ENCODE measurements at places on chromosomes 3 and 15. TPM values are rescaled to one million over a fixed set of nuclear protein-coding genes. Genes with fewer than 3 reads are reported as not detected.
A peak's percentile ranks its signal among the peaks of the same experiment; 100 is the strongest.

The IGSF10 gene
- total RNA-seq: 1.3 TPM

DNA sequence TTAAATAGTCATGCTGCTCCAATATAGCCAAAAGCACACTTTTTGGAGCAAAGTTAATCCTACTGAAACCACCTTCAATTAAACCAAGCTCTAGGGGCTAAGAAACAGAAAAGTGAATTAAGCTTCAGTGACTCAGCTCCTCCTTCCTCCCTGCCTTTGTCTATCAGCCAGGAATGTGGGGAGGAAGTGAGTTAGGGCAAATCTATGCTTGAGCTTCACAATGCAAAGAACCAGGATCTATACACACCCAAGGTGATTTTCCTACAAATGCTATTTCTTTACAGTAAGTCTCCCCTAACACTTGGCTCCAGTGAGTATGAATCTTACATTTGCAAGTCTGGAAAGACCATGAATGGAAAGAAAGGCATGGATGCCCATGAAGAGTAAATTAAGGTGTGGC is 212.1 kb downstream of the P3H2 start:
- DNase-seq: no peak

- peak; percentile 91 for DNase-seq
Observed at GRCh38 chr3:122975163-122975923, 52.2 kb downstream of the SEMA5B start.

GRCh38 chr3:141337523-141337854 is 30.8 kb upstream of the ZBTB38 start:
- no peak for DNase-seq

The SAXO2 gene
- under 0.01 TPM for total RNA-seq

GRCh38 chr3:155863072-155863784 is 7.2 kb upstream of the GMPS start:
- no peak for DNase-seq

DNA sequence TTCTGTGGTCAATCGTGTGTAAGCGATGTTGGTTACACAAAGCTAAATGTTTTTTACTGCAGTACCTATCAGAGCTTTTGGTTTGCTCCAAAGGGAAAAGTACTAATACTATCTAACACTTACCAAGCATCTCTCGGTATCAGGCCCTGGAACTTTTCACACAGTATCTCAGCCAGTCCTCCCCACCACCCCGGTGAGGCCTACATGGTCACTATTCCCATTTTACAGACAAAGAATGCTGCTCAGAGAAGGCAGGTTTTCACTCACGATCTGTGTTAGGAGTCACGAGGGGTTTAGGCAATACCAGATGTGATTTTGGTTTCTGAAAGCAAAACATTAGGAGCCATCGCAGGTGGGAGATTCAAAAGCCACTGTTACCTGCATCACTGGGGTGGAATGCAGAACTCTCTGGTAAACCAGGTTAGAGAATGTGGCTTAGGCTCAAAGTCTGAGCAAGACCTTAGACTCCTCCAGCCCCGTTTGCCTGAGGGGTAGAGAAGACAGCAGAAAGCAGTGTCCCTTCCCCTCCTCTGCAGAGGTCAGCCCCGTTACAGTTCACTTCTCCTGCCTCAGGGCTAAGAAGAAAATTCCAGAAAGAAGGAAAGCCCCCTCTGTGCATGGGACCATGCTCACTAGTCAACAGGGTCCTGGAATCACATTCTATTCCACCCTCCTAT is 57.2 kb downstream of the XXYLT1 start:
- DNase-seq: no peak

DNA sequence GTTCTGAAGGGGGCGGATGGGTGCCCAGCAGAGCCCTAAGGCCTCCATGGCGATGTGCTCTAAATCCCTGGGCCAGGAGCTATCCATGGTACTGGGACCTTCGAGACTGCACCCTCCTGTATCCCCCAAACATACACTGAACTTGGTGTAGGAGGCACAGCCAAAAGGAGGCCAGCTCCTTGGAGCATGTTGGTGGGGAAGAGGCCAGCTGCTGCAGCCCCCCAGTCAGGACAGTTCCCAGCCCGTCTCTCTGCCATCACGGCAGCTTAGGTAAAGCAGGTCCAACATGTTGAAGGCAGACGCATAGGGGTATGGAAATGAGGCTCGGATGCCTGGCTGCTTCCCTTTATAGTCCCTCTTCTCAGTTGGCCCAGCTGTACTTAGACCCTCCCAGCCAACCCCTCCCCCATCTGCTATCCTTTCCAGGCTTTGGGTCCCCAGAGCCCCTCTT is 1.8 kb downstream of the CAMKV start:
- DNase-seq: no peak

The PSTPIP1 gene
- total RNA-seq: 23.4 TPM

The RTP1 gene
- not detected for total RNA-seq

The STIMATE gene
- 13.2 TPM for total RNA-seq

GRCh38 chr15:81061490-81062253 is 60.9 kb downstream of the TLNRD1 start:
- no peak for DNase-seq

GRCh38 chr3:182027366-182027765 is 315.6 kb downstream of the SOX2 start:
- DNase-seq: no peak

DNA sequence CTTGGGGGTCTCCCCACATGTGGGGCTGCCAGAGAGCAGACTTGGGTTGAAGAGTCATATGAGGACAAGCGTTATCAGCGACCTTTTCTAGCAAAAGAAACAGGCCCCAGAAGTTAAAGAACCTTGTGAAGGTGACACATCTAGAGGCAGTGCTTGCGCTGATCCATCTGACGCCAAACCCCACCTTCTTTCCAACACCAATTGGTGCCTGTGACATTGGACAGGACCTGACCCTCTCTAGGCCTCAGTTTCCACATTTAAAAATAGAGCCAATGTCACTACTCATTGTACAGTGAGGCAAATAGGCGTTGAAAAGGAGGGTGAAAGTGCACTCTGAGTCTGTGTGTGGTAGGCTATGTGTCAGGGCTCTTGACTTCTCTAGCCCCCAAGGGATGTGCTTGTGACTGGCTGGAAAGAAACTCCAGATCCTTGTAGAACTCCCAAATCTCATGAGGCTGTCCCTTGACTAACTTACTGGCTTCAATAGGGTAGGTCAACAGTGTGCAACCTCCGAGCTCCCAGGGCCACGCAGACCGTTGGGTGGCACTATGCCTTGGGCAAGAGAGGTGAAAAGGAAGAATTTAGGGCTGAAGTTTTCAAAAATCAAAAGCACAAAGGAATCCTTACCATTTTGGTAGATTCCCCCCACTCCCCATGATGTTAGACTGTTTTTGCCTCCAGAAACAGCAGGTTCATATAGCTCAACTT is 666 bp upstream of the FAM219B start:
- no peak for DNase-seq

DNA sequence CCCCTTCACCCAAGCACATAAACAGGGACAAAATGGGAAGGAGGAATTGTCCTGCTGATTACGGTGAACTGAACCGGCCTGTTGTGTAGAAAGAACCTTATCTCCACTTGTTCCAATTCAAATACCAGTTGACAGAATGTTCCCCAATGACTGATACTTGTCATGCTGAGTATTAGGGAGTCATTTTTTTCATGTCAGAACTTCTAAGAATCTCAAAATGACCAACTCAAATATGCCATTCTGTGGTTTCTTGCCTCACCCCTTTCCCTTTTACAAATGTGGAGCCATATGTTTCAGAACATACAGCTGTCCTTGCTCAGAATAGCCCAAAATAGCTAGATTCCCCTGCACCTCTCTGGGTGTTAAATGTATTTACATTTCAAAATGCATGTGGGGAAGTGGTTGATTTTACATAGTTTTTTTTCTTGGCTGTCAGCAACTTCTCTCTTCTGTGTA is 405.9 kb upstream of the TBL1XR1 start:
- no peak for DNase-seq

- no peak for DNase-seq
Observed at GRCh38 chr15:28967990-28968389, 82.2 kb downstream of the APBA2 start.

The ITIH3 gene
- not detected for total RNA-seq

The GADL1 gene
- under 0.01 TPM for total RNA-seq

Measured in hematopoietic multipotent progenitor cell (in vitro differentiated cells).